ENCODE measurements at places on chromosomes 4 and X. TPM values are rescaled to one million over a fixed set of nuclear protein-coding genes. Genes with fewer than 3 reads are reported as not detected.
A peak's percentile ranks its signal among the peaks of the same experiment; 100 is the strongest.

DNA sequence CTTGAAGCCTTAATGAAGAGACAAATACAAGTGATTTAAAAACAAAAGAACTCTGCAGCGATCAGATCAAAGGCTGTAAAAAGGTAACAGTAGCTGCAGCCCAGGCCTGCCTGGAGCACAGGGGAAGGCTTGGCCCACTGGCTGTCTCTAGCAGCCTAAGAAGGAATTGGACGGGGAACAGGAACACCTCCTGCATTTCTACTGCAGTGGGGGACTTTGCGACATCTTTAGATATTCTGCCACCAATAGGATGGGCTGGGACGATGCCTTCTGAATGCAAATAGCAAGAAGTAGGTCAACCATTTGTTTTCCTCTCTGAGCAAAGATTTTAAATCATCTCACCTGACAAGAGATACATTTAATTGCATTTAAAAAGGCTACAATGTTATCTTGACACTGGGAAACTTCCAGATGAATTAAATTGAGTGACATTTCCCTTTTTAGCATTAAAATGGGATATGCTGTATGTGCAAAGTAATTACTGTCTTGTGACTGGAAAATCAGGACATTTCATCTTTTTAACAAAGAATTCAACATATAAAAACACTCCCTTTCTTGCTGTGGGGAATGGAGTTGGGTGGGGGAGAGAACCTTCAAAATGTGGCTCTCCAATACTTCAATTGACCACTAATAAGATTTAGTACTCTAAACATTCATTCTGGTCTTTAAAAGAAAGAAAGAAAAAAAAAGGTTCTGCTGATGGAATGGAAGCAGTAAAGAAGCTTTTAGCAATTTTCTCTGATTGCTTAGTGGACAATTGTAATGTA is 70.0 kb downstream of the NYX start:
- peak overlapping the region; percentile 84 for H3K27ac ChIP-seq
- peaks cover 47% of the 10 kb centered on the region for H3K4me1 ChIP-seq
- H3K36me3 ChIP-seq: no peaks in the 10 kb centered on the region
- H3K27me3 ChIP-seq: peaks cover 42% of the 10 kb centered on the region

- no peak for DNase-seq
- H3K4me3 ChIP-seq: no peak overlapping the region
- peaks cover 1% of the 10 kb centered on the region for H3K36me3 ChIP-seq
- no peak overlapping the region for H3K27ac ChIP-seq
- H3K4me1 ChIP-seq: peaks cover 10% of the 10 kb centered on the region
- H3K27me3 ChIP-seq: peaks cover 6% of the 10 kb centered on the region
Observed at GRCh38 chr4:110467400-110467799, 8.6 kb upstream of the ENPEP start.

GRCh38 chr4:23888421-23889319 is 1.2 kb downstream of the PPARGC1A start:
- no peak for DNase-seq
- H3K4me1 ChIP-seq: peaks cover 19% of the 10 kb centered on the region
- H3K4me3 ChIP-seq: peak overlapping the region; percentile 45
- no peaks in the 10 kb centered on the region for H3K36me3 ChIP-seq
- H3K27me3 ChIP-seq: peaks cover 29% of the 10 kb centered on the region

- H3K27me3 ChIP-seq: no peaks in the 10 kb centered on the region
- H3K36me3 ChIP-seq: peaks cover 16% of the 10 kb centered on the region
- H3K4me3 ChIP-seq: peak overlapping the region; percentile 66
- H3K27ac ChIP-seq: peak overlapping the region; percentile 80
- H3K4me1 ChIP-seq: peaks cover 10% of the 10 kb centered on the region
Observed at GRCh38 chrX:48532161-48532560, 7.4 kb upstream of the TBC1D25 start.

RAB28 gene
- total RNA-seq: 15.6 TPM

DNA sequence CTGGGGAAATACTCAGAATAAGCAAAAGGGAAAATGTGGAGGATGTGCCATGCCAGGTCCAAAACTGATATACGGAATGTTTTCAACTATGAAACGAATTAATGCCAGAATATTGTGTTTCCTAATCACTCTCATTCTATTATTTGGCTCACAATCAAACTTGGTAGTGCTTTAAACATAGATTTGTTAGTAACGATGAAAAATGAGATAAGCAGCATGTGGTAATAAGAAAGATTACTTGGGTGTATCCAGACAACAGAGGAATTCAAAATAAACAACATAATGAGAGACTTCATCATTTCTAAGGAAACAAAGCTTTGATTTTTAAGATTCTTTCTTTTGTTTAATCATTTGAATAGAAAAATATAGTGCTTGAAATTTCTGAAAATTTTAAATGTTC is 237.3 kb downstream of the TACR3 start:
- H3K4me3 ChIP-seq: no peak overlapping the region
- DNase-seq: no peak
- H3K27ac ChIP-seq: no peak overlapping the region
- H3K36me3 ChIP-seq: no peaks in the 10 kb centered on the region
- no peaks in the 10 kb centered on the region for H3K27me3 ChIP-seq
- H3K4me1 ChIP-seq: no peaks in the 10 kb centered on the region

DNA sequence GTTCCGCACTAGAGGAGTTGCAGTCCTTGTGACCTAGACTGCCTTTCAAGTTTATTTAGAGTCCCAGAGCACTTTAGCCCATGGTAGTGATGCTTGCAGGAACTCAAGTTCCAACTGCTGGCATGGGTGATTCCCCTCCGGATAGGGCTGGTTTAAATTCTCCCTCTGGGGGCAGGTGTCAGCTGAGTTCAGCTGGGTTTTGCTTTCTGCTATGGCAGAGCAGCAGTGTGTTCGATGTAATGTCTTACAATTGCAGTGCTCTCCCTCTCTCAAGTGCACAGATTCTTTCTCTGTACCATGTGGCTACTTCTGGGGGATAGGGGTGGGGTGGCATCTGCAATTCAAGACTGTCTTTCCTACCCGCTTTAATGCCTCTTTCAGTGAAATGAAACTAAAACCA is 164.8 kb upstream of the ZIC3 start:
- no peak overlapping the region for H3K4me3 ChIP-seq
- DNase-seq: no peak
- peaks cover 33% of the 10 kb centered on the region for H3K27me3 ChIP-seq
- no peaks in the 10 kb centered on the region for H3K36me3 ChIP-seq
- H3K4me1 ChIP-seq: no peaks in the 10 kb centered on the region

DNA sequence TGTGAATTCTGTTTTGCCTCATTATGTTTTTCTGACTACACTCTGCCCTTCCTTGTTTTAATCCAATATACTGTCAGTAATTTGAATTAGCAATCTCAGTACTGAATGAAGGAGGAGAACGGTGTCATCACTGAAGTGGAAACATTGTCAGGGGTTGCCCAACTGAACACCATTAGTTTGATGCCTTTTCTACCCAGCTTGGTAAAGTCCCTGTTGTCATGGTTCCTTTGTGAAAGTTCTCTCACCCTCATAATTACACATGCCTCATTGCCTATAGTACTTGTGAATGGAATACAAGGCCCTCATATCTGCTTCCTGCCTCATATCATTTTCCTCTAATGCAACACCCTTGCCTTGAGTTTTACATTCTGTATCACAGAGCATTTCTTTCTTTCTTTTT is 76.9 kb downstream of the RRAGB start:
- H3K4me1 ChIP-seq: peaks cover 9% of the 10 kb centered on the region
- H3K4me3 ChIP-seq: peak overlapping the region; percentile 3
- peak overlapping the region; percentile 42 for H3K27ac ChIP-seq

GRCh38 chrX:53383376-53384076 is 38.9 kb downstream of the SMC1A start:
- no peak overlapping the region for H3K4me3 ChIP-seq
- H3K27me3 ChIP-seq: no peaks in the 10 kb centered on the region
- H3K27ac ChIP-seq: peak overlapping the region; percentile 38
- DNase-seq: no peak

DNA sequence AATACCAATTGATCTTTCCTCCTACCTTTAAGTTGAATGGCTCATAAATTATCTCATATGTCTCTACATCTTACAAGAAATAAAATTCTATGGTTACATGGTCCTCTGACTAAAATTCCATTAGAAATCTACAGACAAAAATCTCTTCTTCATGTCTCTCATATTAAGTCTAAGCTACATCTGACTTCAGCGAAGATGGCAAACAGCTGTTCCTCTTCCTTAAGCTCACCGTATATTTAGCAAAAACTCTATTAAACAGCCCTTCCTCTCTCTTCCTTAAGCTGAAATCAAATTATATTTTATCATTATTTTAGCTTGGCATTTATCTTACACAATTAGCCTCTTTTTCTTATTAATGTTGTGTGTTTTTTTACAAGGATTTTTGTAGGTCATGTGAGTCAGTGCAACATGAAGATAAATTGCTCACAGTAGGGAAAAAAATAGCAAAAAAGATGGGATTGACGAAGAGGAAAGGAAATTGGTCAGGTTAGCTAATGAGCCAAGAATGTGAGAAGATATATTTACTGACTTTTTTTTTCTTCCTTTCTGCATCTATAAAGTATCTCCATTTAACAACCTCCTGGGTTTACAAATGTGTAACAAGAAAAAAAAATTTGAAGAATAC is 2412.8 kb downstream of the ARAP2 start:
- no peak overlapping the region for H3K27ac ChIP-seq
- H3K36me3 ChIP-seq: no peaks in the 10 kb centered on the region
- no peak overlapping the region for H3K4me3 ChIP-seq
- H3K27me3 ChIP-seq: no peaks in the 10 kb centered on the region
- DNase-seq: no peak
- no peaks in the 10 kb centered on the region for H3K4me1 ChIP-seq

GRCh38 chrX:11423362-11423818 is 130.2 kb downstream of the AMELX start:
- H3K4me3 ChIP-seq: no peak overlapping the region
- H3K36me3 ChIP-seq: no peaks in the 10 kb centered on the region
- no peak overlapping the region for H3K27ac ChIP-seq
- peaks cover 22% of the 10 kb centered on the region for H3K27me3 ChIP-seq
- no peak for DNase-seq
- peaks cover 6% of the 10 kb centered on the region for H3K4me1 ChIP-seq

ARHGAP36 gene
- not detected for total RNA-seq

PPEF2 gene
- not detected for total RNA-seq

- H3K36me3 ChIP-seq: peaks cover 4% of the 10 kb centered on the region
- H3K27ac ChIP-seq: no peak overlapping the region
- H3K27me3 ChIP-seq: peaks cover 12% of the 10 kb centered on the region
- no peak overlapping the region for H3K4me3 ChIP-seq
- no peak for DNase-seq
Observed at GRCh38 chr4:36614011-36614410, 332.6 kb downstream of the DTHD1 start.

DNA sequence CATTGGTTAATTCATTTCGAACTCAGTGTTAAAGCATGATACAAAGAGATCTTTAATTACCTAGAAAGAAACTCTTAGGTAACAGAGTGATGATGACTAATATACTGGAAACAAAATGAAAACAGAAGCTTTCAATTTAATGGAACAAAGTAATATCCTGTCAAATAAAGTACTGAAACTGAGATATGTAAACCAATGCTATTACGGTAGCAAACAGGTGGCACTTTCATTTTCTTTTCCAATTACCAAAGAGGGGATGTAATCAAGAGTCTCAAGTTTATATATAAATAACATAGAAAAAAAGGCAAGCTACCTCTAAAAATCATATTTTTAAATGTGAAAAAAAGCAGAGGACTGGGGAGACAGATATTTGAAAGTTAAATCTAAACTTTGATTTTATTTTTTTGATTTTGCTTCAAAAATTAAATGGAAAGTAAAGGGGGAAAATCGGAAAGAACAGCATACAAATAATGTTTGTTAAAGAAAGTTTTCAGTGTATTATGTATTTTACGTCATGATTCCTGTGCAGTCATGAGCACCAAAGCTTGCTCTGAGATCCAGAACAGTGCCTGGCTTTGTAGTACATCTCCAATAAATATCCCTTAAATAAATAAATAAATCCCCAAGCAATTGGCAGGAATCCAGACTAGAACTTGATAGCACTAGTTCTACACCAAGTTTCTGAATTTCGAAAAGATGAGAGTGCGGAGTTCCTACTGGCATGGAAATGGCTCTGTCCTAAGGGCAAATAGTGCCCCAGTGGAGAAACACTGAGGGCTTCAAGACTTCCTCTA is 25.0 kb upstream of the RAPGEF2 start:
- peaks cover 30% of the 10 kb centered on the region for H3K4me1 ChIP-seq
- H3K4me3 ChIP-seq: peak overlapping the region; percentile 70
- H3K27ac ChIP-seq: peak overlapping the region; percentile 94

CT45A10 gene
- not detected for total RNA-seq

- H3K4me3 ChIP-seq: no peak overlapping the region
- peaks cover 6% of the 10 kb centered on the region for H3K27me3 ChIP-seq
- no peak for DNase-seq
- H3K36me3 ChIP-seq: no peaks in the 10 kb centered on the region
- no peaks in the 10 kb centered on the region for H3K4me1 ChIP-seq
Observed at GRCh38 chr4:79489506-79489905, 81.5 kb upstream of the GK2 start.

MED12 gene
- 44.1 TPM for total RNA-seq

GRCh38 chr4:28015996-28016395 is 1155.4 kb downstream of the STIM2 start:
- H3K36me3 ChIP-seq: no peaks in the 10 kb centered on the region
- no peaks in the 10 kb centered on the region for H3K4me1 ChIP-seq
- no peaks in the 10 kb centered on the region for H3K27me3 ChIP-seq
- no peak overlapping the region for H3K27ac ChIP-seq
- H3K4me3 ChIP-seq: no peak overlapping the region
- DNase-seq: no peak

GRCh38 chr4:99459546-99460042 is 24.5 kb upstream of the ADH7 start:
- H3K27ac ChIP-seq: no peak overlapping the region
- peaks cover 19% of the 10 kb centered on the region for H3K27me3 ChIP-seq
- DNase-seq: no peak

GRCh38 chr4:121192480-121192879 is 28.4 kb upstream of the TNIP3 start:
- H3K36me3 ChIP-seq: no peaks in the 10 kb centered on the region
- H3K4me1 ChIP-seq: peaks cover 52% of the 10 kb centered on the region
- peak overlapping the region; percentile 66 for H3K27ac ChIP-seq
- no peak for DNase-seq
- peak overlapping the region; percentile 75 for H3K4me3 ChIP-seq

GRCh38 chr4:112348488-112349158 is 51.5 kb downstream of the ALPK1 start:
- H3K4me3 ChIP-seq: no peak overlapping the region
- no peak overlapping the region for H3K27ac ChIP-seq
- peaks cover 1% of the 10 kb centered on the region for H3K36me3 ChIP-seq
- DNase-seq: no peak

UGT2B15 gene
- not detected for total RNA-seq

L1CAM gene
- total RNA-seq: 1.8 TPM

- H3K27ac ChIP-seq: peak overlapping the region; percentile 51
- peak overlapping the region; percentile 89 for H3K4me3 ChIP-seq
- H3K36me3 ChIP-seq: peaks cover 5% of the 10 kb centered on the region
- peak; percentile 28 for DNase-seq
- H3K27me3 ChIP-seq: no peaks in the 10 kb centered on the region
- peaks cover 79% of the 10 kb centered on the region for H3K4me1 ChIP-seq
Observed at GRCh38 chr4:6925357-6925836, 15.8 kb downstream of the TBC1D14 start.

GRCh38 chr4:1206299-1207156 is 34.1 kb upstream of the SPON2 start:
- H3K27ac ChIP-seq: peak overlapping the region; percentile 19
- DNase-seq: no peak
- H3K4me3 ChIP-seq: no peak overlapping the region
- H3K36me3 ChIP-seq: no peaks in the 10 kb centered on the region
- H3K4me1 ChIP-seq: peaks cover 19% of the 10 kb centered on the region

- no peak overlapping the region for H3K4me3 ChIP-seq
- no peak for DNase-seq
- no peaks in the 10 kb centered on the region for H3K27me3 ChIP-seq
- no peaks in the 10 kb centered on the region for H3K36me3 ChIP-seq
- no peaks in the 10 kb centered on the region for H3K4me1 ChIP-seq
Observed at GRCh38 chrX:28099166-28099565, 117.9 kb upstream of the DCAF8L1 start.

- H3K36me3 ChIP-seq: no peaks in the 10 kb centered on the region
- peaks cover 7% of the 10 kb centered on the region for H3K27me3 ChIP-seq
- H3K4me3 ChIP-seq: no peak overlapping the region
- H3K27ac ChIP-seq: no peak overlapping the region
- H3K4me1 ChIP-seq: no peaks in the 10 kb centered on the region
Observed at GRCh38 chr4:3700223-3700622, 66.0 kb upstream of the ADRA2C start.

Measured in activated T-cell treated with anti-CD3 and anti-CD28 coated beads, Interleukin-2, amount 50 U/mL, for 72 hours (primary cell).